NCI-H1092 (cell line): ENCODE measurements at places on chromosomes 7 and 10.

DNA sequence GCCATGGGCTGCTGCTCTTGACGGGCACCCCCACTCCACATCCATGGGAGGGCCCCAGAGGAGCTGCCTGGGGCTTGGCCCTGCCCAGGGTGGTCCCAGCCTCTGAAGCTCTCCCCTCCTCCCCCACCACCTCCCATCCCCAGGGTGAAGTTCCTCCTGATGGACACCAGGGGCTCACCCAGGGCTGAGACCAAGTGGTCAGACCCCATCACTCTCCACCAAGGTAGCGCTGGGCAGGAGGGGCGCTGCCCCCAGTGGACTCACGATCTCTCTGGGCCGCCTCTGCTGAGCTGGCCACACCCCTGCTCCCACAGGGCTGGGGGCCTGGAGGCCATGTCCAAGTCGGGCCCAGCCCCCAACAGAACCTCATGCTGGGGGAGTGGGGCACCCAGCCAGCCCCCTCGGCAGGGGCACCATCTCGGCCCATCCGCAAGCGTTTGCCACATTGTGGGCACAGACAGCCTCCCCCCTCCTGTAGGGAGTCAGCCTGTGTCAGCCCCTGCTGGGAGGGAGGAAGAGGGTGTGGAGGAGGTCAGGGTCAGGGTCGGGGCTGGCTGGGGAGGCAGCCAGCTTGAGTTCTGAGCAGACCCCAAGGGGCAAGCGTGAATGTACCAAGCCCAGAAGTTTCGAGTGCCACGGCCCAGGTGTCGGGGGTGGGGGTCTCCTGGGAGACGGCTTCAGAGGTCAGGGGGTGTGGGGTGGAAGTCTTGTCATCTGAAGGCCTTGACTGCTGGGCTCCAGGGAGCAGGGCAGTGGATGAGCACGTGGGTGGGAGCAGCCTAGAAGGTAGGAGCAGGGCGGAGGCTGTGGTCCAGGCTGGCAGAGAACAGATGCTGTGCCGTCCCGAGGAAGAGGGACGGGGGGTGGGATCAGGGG is 2.8 kb downstream of the UPK3B start:
- DNase-seq, result no peak

DNA sequence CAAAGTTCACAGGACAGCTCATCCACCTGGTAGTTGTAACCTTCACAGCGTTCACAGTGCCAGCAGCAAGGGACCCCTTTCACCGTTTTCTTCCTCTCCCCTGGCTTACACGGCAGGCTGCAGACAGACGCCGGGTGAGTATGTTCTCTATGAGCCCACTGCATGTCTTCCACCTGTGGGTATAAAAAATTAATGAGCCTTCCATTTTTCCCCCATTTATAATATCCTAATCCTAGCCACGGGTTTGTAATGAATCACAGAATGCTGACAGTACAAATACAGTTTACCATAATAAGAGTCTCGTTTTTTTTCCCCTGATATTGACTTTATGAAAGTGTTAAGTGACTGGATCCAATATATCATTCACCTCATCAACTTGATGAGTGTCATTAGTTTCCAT is 719.0 kb downstream of the GRM8 start:
- peak; percentile 11 for DNase-seq

GRCh38 chr10:28952523-28952922 is 275.2 kb downstream of the BAMBI start:
- no peak for DNase-seq

- DNase-seq, result peak; percentile 3
Observed at GRCh38 chr7:128672927-128673517, 930 bp downstream of the GARIN1A start.

- DNase-seq, result no peak
Observed at GRCh38 chr10:21315645-21316220, 209.7 kb downstream of the SKIDA1 start.

- no peak for DNase-seq
Observed at GRCh38 chr7:18610331-18610948, 114.9 kb downstream of the HDAC9 start.

GRCh38 chr7:11317766-11318165 is 344.1 kb downstream of the PHF14 start:
- DNase-seq, result no peak

DNA sequence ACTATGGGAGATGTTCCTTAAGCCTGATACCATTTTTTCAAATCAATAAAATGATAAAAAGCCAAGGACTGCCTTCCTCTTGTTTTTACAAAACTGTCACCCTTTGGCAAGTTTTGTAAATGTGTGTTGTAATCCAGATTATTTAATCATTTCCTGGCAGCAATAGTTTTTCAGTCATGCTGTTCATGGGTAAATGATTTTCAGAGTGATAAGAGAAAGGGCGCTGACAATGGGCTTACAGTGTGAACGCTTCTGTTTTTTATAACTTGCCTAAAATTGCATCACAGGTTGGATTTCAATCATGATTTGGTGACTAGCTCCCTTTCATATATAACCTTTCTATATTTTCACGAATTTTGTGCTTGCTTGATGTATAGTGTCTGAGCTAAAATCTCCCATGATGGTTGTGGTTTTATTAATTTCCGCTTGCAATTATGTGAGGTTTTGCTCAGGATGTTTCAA is 19.0 kb upstream of the DMBT1 start:
- DNase-seq, result no peak

- no peak for DNase-seq
Observed at GRCh38 chr7:37352974-37353948, 95.4 kb downstream of the ELMO1 start.

DNA sequence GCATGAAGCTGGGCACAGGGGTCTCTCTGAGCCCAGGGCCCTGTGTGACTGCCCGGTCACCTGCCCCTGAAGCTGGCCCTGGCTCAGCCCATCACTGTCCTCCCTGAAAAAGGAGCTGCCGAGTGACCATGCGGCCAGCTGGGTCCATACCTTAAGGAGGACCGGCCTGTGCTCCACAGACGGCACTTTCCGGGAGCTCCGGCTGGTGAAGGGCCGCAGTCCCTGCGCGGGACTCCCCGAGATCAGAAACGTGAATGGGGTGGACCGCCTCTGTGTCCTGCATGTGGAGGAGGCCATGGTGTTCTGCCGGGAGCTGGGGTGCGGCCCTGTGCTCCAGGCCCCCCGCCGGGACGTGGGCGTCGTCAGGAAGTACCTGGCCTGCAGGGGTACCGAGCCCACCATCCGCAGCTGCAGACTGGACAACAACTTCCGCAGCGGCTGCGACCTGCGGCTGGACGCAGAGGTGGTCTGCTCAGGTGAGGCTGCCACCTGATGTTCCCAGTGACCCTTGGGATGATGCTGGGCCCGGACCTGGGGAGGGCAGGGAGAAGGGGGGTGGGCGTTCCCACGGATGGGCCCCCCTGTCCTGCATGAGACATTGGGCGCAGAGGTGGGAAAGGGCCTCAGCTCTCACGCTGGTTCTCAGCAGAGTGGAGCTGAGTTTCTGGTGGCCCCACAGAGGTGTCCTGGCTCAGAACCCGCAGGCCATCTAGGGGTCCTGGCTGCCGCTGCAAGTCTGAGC is 3.5 kb downstream of the SCART1 start:
- no peak for DNase-seq

- no peak for DNase-seq
Observed at GRCh38 chr7:2330493-2330892, 16.3 kb upstream of the SNX8 start.
